ENCODE measurements at places on chromosomes 6 and 20. TPM values are rescaled to one million over a fixed set of nuclear protein-coding genes. Genes with fewer than 3 reads are reported as not detected.

The SPDEF gene
- total RNA-seq, result 0.44 TPM

DNA sequence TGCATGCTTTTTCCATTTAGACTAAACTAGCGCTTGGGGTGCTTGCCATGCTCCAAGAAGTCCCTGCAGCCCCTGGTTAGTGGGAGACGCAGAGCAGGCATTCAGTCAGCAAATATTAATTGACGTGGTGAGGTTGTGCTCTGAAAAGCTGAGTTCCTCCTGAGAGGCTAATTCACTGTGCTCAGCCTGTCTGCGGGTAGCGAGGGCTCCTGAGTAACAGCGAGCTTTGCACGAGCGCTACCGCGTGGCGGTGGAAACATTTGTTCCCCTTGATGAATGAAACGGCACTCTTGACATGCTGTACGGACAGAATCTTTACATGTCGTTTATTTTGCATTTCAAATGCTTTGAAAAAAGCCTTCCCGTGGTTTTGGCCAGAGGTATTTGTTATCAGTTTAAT, 170.6 kb upstream of the AGPAT4 start:
- ATAC-seq, result peak; percentile 29

The TAAR5 gene
- not detected for total RNA-seq

The ANKEF1 gene
- total RNA-seq, result 6.7 TPM

The ZNF341 gene
- 1.6 TPM for total RNA-seq

GRCh38 chr6:36627141-36627540, 33.0 kb downstream of the SRSF3 start:
- no peak for ATAC-seq

Data from esophagus mucosa (tissue), 1 donor.